Fibroblast of lung (primary cell): ENCODE measurements at places on chromosomes 12 and 14.

DNA sequence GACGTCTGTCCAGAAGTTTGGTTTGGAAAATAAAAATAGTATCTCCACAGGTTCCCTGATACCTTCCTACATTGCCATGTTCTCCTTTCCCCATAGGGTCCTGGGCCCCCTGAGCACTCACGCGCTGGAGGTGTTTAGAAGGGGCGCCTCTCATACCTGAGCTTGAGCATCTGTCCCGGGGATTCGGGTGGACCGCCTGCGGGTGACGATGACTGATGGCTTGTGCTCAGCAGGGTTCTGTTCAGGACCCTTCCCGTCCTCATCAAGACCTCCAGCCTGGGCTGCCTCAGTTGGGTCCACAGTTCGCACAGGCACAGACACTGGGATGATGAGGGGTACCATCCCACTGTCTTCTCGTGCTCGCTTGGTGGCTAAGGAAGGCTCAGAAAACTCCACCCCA is 22.7 kb upstream of the PNMA1 start:
- no peak for DNase-seq

GRCh38 chr14:105124823-105125222 is 43.8 kb downstream of the JAG2 start:
- no peak for DNase-seq

GRCh38 chr12:4441355-4442335 is 4.0 kb downstream of the FGF6 start:
- no peak for DNase-seq

DNA sequence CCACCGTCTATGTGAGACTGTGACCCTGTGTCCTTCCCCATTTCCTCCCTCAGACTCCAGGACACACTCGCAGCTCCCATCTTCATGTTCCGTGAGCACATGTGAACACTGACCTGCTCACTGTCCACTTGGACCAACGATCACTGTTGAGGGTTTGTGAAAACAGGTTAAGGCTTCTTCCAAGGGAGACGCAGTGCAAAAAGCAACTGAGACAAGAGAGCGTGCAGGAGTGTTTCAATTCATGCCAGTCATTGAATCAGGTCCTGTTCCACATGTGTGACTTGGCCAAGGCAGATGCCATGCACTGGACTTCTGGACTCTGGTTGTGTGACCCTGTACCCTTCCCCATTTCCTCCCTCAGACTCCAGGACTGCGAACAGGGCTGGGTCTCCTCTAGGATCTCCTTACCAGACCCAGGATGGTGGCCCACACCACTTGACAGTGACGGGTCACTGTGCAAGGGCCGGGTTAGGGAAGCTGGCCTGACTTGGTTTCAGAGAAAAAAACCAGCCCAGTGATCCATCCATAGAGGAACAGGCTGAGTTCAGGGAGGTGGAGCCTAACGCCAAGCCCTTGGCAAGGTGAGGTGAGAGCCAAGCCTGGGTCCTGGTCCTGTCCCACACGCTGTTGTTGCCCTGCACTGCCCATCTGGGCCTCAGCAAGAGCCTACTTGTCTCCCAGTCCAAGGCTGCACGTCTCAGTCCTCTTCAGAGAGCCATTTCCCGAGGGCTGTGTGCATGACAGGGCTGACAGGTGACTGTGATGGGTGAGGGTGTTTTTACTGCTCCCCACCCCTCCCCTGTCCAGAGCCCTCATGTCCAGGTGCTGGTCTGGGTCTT is 5.7 kb upstream of the KRT5 start:
- DNase-seq = no peak

- DNase-seq = no peak
Measured at GRCh38 chr12:102811110-102811737, 105.8 kb downstream of the PAH start.
